Stimulated activated CD8-positive, alpha-beta memory T cell treated with anti-CD3 and anti-CD28 coated beads, Interleukin-4, amount 100 ng/mL, for 4 hours (primary cell): ENCODE measurements at places on chromosomes 5 and 9.

DNA sequence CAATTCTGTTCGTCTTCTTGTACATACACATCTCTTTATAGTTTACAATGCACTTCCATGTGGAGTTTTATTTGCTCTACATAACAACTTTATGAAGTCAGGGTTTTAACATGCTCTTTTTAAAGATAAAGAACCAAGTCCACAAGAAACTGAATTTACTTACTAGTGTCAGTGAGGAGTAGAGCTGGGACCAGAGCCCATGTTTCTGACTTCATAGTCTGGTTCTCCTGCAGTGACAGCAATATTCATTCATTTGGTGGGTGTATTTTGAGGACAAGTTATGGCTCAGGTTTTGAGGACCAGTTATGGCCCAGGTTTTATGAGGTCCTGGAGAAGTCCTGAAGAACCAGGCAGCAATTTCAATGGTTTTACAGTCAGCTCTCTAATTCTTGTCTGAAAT is 481.9 kb upstream of the TNC start:
- DNase-seq = no peak

- DNase-seq = no peak
These were observed 136.8 kb downstream of the C5orf15 start for GRCh38 chr5:133831491-133832224.

- no peak for DNase-seq
These were observed 177.2 kb downstream of the GADD45G start for GRCh38 chr9:89781838-89782540.

- DNase-seq = no peak
These were observed 82.2 kb upstream of the CNTLN start for GRCh38 chr9:17052626-17053025.

DNA sequence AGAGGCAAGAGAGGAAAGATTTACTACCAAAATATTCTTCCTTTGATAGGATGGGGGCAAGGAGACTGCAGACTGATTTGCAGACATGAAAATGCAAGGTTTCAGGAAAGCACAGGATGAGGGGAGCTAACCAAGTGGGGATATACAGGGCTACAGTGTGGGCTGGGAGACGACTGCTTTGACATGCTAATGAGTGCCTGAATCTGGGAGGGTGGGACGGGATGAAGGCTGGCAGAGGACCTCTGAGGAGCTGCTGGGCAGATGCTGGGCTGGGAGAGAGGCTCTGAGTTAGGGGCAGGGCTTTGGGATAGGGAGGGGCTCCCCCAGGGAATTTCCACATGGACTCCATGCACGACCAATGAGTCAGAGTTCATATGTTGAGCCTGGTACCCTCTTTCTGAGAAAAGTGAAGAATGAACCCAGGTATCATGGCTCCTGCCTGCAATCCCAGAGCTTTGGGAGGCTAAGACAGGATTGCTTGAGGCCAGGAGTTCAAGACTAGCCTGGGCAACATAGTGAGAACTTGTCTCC is 4.9 kb upstream of the CPLX2 start:
- DNase-seq = no peak

DNA sequence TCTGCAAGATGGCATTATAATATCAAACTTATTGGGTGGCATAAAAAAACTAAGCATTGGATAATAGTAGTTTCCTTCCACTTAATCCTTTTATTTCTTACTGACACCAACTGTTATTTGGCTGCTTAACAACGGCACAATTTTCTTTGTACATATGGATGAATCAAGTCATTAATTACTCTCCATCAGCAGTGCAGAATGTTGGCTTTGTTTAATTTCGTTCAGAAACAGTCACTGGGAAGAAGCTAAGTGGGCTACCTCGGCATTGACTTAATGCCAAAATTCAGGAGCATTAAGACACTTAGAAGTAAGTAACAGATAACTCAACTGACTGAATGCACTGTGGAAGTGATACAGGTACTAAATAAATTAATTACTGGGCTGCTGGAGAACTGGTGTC is 460.4 kb downstream of the CTNND2 start:
- no peak for DNase-seq

DNA sequence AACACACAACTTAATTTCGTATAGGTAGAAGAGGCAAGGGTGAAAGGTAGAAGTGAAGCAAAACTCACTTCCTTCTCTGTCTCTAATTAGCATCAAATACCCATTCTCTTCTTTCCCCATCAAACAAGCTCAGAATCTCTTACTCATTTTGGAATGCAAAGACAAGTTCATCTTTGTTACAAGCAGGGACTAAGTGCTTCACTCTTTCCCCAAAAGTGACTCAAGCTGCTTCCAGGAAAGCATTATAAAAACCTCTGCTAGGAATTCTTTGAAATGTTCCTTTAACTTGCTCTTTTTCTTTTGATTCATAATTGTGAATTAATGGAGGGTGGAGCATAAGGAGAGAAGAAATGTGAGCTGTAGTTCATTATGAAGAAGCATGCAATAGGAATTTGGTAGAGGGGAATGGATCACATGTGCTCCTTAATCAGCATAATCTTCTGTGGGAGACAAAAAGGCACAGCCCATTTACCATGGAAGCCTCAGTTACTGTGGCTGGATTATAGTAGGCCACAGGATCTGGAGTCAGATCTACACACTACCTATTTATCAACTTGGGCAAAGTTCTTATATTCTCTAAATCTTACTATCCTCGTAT is 109.5 kb upstream of the DPYSL3 start:
- no peak for DNase-seq

DNA sequence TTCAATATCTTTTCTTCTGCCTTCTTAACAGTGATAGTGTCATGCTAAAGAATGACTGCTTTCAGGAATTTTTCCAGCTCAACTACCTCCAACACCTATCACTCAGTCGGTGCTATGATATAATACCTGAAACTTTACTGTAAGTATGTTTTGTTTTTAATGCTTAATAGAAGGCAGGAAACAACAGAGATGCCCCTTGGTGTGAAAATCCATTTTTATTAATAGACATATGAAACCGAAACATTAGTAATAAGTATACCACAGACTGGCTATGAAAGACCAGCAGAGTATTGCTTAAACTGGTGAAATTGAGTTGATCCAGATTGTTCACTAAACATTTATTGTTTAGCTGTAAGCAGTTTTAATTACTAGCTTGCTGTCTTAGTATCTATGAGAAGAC is 25.2 kb downstream of the SKP2 start:
- no peak for DNase-seq

GRCh38 chr5:91031402-91031752 is 351.7 kb downstream of the ARRDC3 start:
- no peak for DNase-seq

GRCh38 chr5:38660194-38660668 is 103.8 kb upstream of the LIFR start:
- no peak for DNase-seq

GRCh38 chr5:36066001-36066539 is 612 bp downstream of the UGT3A2 start:
- DNase-seq = no peak

DNA sequence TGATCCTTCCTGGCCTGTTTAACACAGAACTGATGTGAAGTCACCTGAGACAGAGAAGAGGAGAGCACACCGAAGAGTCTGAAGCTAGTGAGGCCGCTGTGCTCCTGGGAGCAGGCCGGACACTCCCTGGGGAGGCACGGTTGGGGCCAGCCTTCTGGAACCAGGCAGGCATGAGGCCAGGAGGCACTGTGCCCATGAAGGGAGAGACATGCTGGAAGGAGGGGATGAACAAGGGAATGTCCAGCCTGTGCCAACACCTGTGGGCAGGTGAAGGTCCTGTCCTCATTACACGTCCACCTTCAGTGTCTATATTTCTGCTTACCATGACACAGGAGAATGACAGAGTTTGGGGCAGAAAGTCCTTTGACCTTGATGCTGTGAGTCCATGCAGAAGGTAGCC is 183.8 kb upstream of the S1PR3 start:
- no peak for DNase-seq

DNA sequence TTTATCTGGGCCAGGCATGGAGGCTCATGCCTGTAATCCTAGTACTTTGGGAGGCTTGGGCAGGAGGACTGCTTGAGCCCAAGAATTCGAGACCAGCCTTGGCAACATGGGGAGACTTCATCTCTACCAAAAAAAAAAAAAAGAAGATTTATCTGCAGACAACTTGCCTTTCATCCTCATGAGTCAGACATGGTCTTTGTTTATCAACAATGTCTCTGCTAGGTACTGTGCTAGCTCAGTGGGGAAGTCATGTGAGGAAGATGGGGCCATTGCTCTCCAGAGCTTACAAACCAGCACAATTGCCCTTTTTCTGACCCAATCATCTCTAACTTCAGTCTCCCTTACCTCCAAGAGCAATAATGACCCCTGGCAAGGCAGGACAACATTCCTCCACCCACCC is 1.6 kb downstream of the URM1 start:
- DNase-seq = no peak

GRCh38 chr5:147743678-147744374 is 38.7 kb downstream of the JAKMIP2 start:
- no peak for DNase-seq

GRCh38 chr5:123090661-123091297 is 1.7 kb downstream of the PRDM6 start:
- DNase-seq = no peak

DNA sequence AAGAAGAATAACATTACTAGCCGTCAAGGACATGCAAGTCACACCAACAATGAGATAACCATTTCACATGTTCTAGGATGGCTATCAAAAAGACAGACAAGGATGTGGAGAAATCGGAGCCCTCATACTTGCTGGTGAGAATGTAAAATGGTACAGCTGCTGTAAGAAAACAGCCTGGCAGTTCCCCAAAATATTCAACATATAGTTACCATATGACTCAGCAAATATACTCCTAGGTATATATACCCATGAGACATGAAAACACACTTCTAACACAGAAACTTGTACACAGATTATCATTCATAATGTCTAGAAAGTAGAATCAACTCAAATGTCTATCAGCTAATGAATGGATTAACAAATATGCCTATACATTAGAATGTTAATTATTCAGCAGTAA is 105.4 kb upstream of the PCAT7 start:
- no peak for DNase-seq

GRCh38 chr9:115276621-115277020 is 158.7 kb upstream of the TNC start:
- DNase-seq = no peak

DNA sequence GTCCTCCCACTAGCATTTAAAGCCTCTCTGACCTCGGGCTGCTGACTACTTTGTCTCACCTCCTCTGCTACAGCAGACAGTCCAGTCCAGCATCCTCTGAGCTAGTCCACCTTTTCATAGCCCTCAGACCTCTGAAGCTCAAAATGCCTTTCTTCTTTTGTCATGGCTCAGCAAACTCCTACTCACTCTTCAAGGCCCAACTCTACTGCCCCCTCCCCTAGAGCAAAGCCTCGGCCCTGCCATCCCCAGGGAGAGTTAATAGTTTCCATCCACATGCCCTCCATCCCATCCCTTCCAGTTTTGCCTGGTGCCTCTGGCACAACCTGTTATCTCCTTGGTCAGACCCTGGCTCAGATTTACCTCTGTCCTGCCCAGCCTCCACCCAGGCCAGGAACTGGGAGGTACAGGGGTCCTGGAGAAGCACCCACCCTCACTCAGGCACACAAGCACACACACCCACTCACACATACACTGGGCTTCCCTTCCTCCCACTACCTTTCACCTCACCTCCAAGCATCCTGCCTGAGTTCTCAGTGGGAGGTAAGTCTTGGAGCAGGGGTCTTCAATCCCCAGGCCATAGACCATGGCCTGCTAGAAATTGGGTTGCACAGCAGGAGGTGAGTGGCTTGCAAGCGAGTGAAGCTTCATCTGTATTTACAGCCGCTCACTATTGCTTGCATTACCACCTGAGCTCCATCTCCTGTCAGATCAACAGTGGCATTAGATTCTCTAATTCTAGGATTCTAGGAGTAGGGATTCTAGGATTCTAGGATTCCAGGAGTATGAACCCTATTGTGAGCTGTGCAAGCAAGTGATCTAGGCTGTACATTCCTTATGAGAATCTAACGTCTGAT is 18.1 kb downstream of the PDLIM4 start:
- no peak for DNase-seq

DNA sequence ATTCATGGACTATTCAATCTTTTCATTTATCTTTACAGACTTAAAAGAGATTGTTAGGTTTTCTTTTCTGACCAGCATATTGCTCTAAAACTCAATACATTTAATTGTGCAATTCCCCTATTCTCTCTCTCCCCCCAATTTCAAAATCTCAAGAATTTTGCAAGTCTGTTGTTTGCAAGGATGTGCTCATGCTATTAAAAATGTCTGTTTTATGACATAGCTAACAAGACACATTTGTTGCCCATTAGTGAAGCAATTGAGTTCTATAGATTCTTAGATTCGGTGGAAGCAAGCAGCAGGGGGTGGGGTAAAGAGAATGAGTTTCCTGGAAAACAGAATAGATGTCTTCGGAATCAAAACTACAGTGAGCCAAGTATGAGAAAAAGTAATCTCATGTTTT is 8.5 kb upstream of the CSNK1A1 start:
- no peak for DNase-seq

DNA sequence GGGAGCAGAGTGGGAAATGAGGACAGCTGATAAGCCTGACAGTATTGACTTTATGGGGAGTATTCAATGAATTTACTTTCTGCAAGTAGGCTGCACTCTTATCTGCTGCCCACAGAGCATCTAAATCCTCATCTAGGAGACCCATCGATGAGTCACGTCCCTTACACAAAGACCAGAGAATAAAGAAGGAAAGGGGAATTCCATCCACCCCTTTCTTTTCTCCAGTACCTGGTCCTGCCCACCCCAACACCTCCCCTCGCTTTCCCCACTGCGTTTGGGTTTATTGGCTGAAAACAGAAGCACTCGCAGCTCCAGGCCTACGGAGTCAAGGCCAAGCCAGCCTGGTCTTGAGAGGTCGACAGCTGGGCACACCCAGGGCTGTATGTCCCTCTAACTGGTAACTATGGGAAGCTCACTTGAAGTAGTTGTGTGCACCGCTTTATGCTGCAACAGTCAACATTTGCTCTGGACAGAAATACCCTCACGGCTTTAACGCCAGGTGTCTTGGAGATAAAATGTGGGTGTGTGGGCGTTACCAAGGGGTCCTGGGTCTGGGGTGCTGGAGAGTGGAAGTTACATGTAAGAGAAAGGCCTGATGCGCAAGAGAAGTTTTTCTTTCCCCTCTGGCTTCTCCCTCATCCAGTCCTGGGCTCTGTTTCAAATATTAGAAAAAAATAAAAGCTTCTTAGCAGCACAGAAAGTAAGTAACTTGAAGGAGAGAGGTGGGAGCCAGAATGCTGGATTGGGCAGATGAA is 14.5 kb upstream of the TAL2 start:
- no peak for DNase-seq

DNA sequence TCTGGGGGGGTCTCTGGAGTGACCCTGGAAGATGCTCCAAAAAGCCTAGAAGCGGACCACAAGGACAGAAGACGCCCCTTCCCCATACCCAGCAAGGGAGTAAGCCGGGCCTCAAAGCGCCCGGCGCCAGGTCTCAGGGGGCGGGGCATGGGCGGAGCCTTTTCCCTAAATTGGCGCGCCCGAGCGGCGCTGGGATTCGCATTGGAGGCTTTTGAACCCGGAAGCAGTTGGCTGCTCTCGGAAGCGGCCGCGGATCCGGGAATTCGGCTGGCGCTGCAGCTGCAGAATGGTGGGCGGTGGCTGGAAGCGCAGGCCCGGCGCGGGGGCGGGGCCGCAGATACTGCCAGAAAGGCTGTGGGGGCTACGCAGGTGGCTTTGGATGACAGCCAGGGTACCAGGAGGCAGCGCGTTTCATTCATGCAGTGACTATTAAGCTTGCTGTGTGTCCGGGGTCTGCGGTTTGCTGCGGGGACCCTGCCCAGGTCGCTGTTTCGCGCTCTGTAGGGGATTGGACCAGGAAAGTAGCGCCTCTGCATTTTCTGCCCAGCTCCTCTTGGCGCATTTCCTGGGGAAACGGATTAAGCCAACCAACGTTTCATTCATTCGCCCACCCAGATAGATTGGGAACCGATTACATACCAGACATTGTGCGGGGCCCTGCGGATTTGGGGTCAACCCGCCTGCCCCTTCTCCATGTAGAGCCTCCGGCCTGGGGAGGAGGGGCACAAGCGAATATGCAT is 83.0 kb upstream of the FREM1 start:
- DNase-seq = no peak
